H1 (cell line): ENCODE measurements at places on chromosomes 3 and 15. TPM values are rescaled to one million over a fixed set of nuclear protein-coding genes. Genes with fewer than 3 reads are reported as not detected.

Gene SEC22C
- total RNA-seq, result 38.3 and 38.5 TPM in 2 replicates

Gene SLC30A4
- total RNA-seq, result 0.07 TPM in 1 of 2 replicates, not detected in the other

Gene SEMA5B
- 19.9 and 22.4 TPM in 2 replicates for total RNA-seq

Gene PTH1R
- total RNA-seq, result 0.21 and 1.5 TPM in 2 replicates

Gene HCLS1
- total RNA-seq, result 0.86 and 1.3 TPM in 2 replicates

Gene ZPLD1
- not detected in 2 replicates for total RNA-seq
